ENCODE measurements at places on chromosomes 11 and 22.

GRCh38 chr22:42072606-42073330 lies 1.3 kb upstream of the PHETA2 start:
- peak; percentile 25 for DNase-seq

DNA sequence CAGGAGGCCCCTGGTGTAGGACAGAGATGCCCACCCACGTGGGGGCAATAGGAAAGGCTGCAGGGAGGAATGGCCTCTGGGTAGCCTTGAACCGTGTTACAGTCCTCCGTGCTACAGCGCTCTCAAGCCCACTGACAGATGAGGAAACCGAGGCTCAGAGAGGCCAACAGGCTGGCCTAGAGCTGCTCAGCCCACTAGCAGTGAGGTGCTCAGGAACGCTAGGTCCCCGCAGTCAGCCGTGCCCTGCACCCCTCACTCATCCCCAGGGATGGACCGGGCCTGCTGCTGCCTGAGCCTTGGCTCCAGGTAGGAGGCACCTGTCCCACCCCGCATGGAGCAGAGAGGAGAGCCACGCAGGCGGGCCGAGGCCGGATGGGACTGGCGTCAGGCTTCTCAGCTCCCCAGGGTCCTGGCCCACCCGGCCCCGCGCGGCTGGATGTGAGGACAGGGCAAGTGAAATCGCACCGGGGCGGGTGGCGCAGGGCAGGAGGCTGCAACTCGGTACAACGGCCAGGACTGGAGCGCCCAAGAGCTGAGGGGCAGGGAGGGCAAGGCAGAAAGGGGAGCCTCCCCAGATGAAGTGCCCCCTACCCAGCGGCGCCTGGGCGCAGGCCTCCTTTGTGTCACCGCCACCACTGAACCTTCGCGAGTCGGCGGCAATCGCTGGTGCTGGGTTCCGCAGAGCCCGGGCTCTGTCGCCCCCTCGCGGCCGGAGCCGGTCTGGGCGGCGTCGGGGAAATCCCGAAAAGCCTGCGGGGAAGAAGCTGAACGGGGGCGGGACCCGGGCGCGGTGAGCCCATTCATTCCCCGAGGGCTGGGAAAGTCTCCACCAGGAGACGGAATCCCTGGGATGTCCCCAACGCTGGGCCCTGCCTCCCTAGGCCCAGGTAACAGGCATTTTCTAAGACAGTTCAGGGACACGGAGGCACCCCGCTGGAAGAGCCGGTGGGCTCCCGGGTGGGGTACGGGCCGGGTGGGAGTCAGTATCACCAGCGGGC lies 8.4 kb upstream of the SLC2A11 start:
- peak; percentile 89 for DNase-seq

DNA sequence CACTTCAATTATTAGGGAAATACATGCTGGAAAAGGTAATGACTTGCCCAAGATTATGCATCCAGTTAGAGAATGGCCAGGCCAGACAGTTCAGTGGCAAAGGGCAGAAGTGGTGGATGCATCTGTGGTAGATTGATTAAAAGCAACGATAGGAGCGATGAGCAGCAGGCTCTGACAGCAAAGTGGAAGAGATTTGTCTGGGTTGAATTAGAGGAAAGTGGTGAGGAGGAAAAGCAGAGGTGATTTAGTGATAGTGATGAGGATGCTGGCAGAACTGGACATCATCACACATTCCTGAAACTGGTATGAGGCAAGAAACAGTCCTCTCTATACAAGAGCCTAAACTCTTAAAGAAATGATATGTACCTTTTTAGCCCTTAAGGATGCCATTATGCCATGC lies 12.5 kb downstream of the HSD17B12 start:
- no peak for DNase-seq

DNA sequence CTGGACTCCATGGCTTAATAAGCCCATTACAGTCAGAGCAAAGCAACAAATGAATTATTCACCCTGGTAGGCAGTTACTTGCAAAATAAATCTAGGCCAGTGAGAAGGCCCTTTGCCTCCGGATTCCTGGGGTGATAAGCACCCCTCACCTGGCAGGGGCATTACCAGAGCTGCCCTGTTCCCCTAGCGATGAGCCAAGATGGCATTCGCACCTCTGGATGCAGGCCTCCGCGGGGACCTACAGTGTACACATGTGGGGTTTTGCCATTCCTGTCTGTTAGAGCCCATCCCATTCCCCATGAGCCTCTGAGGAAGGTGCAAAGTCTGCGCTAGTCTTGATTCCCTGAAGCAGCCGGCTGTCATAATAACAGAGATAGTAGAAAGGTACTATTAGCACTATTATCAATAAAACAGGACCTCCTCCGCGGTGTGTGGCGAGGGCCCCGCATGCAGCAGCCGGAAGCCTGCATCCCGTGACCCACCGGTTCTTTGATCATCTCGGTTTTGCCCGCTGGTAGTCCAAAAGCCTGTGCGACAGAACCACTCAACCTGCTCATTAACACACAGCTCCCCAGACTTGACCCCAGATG lies 344.3 kb downstream of the BRD1 start:
- no peak for DNase-seq

- no peak for DNase-seq
Measured at GRCh38 chr11:95829580-95830259, 39.4 kb downstream of the CEP57 start.
